Activated CD8-positive, alpha-beta memory T cell treated with anti-CD3 and anti-CD28 coated beads for 1 hour (primary cell): ENCODE measurements at places on chromosomes 2 and 18.
A peak's percentile ranks its signal among the peaks of the same experiment; 100 is the strongest.

- no peak for DNase-seq
These were observed 20.5 kb upstream of the ACKR3 start for GRCh38 chr2:236549165-236549564.

DNA sequence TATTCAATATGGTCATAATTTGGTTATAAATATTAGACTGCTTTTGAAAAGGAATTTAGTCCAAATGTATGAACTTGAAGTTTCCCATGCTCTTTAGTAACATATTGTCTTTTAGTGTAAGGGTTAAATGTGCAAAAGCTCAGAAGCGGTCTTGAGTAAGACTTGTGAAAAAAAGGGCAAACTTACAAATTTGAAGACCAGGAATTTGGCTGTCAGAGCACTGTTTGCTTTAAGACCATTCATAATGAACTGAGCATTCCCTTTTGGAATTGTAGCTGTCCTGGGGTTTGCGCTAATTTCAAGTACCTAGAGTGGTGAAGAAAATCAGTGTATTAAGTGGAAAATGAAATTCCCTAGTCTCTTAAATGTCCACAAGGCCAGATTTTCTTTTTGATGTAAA is 6.9 kb upstream of the ZEB2 start:
- no peak for DNase-seq

- DNase-seq: no peak
These were observed 4.9 kb downstream of the KCNIP3 start for GRCh38 chr2:95301876-95302641.

DNA sequence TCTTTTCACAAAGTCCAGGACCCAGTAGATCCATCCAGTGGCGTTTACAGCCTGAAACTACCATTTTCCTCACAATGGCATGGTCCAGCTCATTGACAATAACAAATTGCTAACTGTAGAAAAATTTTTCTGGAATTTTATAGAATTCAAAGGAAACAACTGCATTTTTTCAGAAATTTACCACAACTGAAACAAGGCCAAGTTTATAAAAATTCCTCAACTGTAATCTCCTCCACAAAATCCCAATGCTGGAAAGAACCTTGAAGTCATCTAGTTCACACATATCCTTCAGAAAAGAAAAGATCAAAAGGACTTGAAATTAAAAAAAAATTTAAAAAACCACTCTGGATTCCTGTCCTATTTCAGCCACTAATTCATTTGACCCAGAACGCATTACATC is 226.0 kb upstream of the CTAGE1 start:
- DNase-seq: no peak

GRCh38 chr2:221572219-221572820 is at the start of gene EPHA4:
Gene EPHA4, minus strand, starts transcription at chr2:221572304. Its CDS starts 56 bp downstream, at chr2:221572248.
- DNase-seq: peak; percentile 42

- no peak for DNase-seq
These were observed 73.0 kb upstream of the KCTD1 start for GRCh38 chr18:26621161-26622026.

DNA sequence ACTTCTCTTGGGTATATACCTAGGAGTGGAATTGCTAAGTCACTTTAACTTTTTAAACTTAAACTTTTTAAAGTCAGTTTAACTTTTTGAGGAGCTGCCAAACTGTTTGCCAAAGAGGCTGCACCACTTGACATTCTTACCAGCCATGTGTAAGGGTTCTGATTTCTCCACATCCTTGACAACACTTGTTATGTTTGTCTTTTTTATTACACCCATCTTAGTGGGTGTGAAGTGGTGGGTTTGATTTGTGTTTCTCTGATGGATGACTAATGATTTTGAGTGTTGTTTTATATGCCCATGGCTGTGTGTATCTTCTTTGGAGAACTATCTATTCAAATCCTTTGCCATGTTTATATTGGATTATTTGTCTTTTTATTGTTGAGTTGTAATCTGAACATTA is 13.6 kb downstream of the ASAP2 start:
- DNase-seq: no peak

GRCh38 chr2:214104219-214104618 is 306.6 kb upstream of the VWC2L start:
- DNase-seq: no peak

GRCh38 chr2:102768892-102769291 is 7.1 kb downstream of the TMEM182 start:
- no peak for DNase-seq

GRCh38 chr2:27308359-27308881 is at the start of gene UCN:
Gene UCN, minus strand, starts transcription at chr2:27308445. Its CDS starts 550 bp downstream, at chr2:27307895.
- no peak for DNase-seq

- no peak for DNase-seq
These were observed 97.4 kb upstream of the MGAT4A start for GRCh38 chr2:98828369-98828744.

DNA sequence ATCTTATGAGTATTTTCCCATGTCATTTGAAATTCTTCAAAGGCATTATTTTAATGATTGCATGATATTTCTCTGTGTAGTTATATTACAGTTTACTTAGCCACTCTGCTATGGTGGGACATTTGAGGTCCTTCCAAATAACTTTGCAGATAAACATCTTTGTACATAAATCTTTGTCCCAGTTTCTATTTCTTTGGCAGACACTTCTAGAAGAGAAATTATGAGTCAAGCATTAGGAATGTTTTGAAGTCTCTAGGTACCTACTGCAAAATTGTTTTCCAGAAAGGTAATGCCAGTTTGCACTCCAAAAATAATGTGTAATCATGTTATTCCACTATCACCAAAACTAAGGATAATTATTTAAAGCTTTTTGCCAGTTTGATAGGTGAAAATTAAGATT is 149.7 kb downstream of the EN1 start:
- no peak for DNase-seq

DNA sequence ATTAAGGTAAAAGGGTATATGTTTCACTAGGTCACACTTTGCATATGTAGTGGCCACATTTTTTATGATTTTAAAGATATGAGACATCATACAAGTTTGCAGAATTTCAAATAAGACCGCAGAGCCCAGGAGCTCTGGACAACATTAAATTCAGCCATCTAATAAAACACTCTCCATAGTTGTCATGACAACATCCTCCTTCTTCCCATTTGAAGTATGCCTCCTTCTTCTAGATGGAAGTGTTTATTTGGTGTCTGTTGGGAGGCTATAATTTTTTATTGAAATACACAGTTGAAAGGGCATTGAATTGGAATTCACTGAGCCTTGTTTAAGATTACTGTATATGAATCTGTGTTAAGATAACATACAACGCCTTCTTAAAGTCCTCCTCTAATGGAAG is 467.3 kb downstream of the CMPK2 start:
- DNase-seq: no peak
